Caudate nucleus (tissue), 63 donors: ENCODE measurements at places on chromosomes 5 and 9.
A peak's percentile ranks its signal among the peaks of the same experiment; 100 is the strongest.

- no peak for DNase-seq
Observed at GRCh38 chr9:81379655-81380054, 309.7 kb downstream of the TLE1 start.

DNA sequence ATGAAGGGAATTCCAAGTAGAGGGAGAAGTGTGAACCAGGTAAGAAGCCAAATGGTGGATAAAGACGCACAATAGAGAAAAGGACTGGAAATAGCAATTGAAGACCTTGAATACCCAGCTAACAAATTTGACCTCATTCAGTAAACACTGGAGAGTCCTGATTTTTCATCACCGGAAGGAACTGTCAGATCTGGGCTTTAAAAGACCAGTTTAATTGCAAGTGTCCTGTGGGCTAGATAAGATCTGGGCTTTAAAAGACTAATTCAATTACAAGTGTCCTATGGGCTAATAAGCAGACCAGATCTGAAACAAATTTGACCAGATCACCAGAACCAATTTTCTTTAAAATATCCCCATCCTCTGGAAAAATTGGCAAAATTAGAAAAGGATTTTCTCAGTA is 380.0 kb downstream of the ACTL7B start:
- DNase-seq = no peak

GRCh38 chr9:128084746-128085145 is 16.7 kb downstream of the SLC25A25 start:
- DNase-seq = no peak

DNA sequence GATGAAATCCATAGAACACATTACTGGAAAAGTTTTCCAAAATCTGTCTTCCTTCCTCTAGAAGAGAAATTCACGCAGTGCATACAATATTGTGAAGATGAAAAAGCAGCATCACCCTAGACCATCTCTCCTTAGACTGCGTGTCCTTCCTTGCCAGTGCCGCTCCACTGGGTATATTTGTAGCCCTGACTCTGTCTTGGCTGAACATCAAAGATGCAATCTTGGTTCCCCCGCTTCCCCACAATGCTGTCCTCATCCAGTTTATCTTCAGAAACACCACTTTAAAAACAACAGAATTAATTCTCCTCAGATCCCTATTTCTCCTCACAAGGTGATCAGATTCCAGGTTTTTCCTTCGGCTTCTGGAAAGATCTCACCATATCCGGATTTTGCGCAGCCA is 53.9 kb downstream of the ROR2 start:
- DNase-seq = no peak

GRCh38 chr9:83006378-83006777 is 56.6 kb downstream of the RASEF start:
- no peak for DNase-seq

DNA sequence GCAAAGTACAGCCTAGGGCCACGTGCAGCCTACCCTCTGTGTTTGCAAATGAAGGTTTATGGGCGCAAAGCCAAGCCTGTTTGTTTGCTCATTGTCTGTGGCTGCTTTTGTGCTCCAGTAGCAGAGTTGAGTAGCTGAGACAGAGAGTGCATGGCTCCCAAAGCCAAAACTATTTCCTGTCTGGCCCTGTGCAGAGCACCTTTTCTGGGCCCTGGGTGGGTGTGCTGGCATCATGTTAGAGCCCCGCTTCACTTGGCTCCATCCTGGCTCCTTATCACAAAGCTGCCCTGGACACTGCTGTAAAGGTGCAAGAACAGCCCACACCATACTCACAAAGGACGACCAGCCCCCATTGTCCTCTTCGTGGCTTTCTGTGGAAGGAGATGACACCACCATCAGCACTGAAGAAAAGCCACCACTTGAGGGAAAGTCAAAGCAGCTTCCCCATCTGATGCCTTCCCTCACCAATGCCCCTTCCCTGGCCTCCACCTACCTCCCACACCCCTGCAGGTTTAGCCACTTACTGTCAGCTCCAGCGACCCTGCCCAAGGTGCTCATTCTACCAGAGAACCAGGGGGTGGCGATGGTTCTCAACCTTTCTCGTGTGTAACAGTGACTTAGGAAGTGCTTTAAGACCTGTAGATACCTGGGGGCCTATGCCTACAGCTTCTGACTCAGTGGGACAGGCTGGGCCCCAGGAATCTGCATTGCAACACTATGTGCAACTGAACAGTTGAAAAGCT is 23.4 kb downstream of the LCP2 start:
- DNase-seq = no peak

- peak; percentile 68 for DNase-seq
Observed at GRCh38 chr5:125484742-125485641, 738.6 kb upstream of the ZNF608 start.

GRCh38 chr9:132957805-132958204 is 13.4 kb upstream of the TSC1 start:
- no peak for DNase-seq

DNA sequence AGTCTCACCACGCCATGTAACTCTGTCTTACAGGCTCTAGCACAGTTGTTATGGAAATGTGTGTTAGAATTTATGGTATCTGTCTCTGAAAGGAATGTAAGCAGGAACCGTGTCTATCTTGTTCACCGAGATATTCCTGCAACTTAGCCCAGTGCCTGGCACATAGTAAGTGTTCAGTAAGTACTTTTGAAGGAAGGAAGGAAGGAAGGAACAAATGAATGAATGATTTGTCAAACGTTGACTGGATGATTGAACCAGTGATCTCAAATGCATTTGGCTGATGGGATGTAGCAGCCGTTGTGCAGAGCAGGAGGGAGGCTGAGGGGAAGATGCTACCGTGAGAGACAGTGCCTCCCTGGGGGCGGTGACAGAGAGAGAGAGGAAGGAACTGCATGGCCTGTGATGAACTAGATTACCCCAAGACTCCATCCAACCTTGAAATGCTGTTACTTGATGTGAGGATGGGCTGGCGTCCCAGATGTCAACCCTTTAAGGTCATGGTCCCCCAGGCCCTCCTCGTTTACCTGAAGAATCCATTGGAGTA is 47.5 kb upstream of the PPARGC1B start:
- DNase-seq = no peak

DNA sequence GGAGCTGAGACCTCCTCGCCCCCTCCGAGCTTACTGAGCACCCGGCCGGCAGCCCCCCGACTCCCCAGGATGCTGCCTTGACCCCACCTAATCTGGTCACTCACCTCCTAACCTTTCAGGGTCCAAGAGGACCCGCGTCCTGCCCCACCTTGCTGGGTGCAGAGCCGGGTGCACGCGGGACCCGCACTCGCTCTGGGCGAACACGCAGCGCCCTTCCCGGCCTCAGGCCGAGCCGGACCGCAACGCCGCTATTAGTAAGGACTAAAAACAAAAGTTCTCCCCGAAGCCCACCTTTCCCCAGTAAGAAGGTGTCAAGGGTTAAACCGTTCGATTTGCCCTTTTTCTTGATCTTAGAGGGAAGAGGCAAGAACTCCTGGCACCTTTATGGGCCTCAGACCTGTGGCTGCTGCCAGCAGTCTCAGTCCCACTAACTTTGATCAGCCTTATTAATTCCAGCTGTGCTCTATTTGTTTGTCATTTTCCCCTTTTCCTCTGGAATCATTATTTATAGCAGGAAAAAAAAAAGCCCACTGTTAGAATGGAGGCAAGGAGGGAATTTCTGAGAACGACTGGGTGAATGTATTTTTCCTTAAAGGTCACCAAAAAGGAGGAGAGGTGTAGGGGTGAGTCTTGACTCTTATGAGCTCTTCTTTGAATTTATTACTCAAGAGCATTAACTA is 10.5 kb downstream of the IRX2 start:
- no peak for DNase-seq
